ENCODE measurements at places on chromosomes 3 and 15. TPM values are rescaled to one million over a fixed set of nuclear protein-coding genes. Genes with fewer than 3 reads are reported as not detected.

DNA sequence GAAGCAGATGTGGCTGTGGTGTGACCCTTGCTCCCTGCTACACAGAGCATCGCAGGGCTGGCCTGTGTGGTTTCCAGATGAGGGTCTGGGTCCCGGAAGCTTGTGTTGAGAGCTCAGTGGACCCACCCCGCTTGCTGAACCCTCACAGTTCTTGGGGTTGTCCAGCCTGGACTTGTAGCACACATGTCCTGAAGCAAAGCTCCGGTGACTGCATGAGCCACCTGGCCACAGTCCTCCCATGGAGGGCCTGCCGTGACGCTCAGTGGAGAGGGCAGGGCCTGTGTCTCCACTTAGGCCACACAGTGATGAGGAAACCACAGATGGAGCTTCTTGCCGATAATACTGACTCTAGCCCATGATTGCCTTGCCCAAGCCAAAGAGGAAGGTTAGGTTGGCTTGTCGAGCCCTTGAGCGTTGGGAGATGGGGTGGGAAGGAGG lies 62.6 kb downstream of the RGMA start:
- DNase-seq: no peak

Gene EFCAB12
- total RNA-seq: 1.3 TPM

DNA sequence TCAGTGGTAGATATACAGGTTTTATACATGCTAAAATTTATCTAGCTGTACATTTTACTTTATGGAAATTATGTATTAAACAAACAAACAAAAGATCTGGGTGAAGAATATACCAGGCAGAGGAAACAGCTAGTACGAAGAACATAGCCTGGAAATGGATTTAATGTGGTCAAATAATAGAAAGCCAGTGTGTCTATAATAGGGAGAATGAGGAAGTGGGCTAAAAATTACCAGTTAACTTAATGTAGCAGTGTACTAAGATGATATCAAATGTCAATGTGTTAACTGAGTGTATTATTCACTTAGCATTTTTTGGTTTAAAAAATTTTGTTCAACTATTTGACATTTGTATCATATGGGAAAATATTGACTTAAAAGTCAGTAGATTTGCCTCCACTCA lies 22.8 kb upstream of the SLC15A2 start:
- no peak for DNase-seq

GRCh38 chr3:110667216-110667615 lies 404.4 kb upstream of the NECTIN3 start:
- DNase-seq: no peak

Gene CSPG4
- total RNA-seq: 17.0 TPM

DNA sequence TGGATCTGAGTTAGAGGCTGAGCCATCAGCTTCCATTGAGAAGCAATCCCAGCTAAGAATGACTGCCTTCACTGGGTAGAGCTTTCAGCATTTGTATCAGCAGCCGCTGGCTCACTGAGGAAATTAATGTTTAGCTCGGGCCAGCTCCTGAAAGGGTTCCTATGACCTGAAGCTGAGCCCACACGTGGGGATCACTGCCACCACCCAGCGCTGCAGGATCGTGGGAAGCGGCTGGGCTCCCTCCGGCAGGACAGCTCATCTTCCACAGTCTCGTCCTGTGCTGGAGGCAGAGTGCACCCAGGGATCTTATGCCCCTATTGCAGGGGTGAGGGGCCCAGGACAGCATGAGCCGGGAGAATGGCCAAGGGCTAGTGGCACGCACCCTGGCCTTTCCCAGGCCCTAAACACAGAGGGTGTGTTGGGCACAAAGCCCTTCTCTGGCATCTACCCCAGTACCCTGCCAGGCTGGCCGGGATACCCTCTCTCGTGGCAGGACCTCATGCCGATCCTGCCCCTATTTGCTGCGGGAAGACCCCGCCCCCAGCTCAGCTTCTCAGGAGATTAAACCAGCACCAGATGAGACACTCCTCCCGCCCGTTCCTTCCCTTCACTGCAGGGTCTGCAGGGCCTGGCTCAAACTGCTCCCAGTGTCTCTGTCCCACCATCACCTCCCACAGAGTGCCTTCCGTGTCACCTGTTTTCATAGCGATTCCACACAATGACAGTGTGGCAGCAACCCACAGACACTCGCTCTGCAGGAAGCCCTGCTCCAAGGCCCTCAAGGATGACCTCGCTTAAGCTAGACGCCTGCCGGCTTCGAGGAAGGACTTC lies 28.5 kb downstream of the KLHL25 start:
- DNase-seq: no peak

GRCh38 chr3:84586427-84586826 lies 372.4 kb upstream of the CADM2 start:
- DNase-seq: no peak

- DNase-seq: no peak
These were observed 48.8 kb upstream of the VGLL4 start for GRCh38 chr3:11692532-11692813.

- no peak for DNase-seq
These were observed 19.7 kb upstream of the CLN6 start for GRCh38 chr15:68249058-68249713.

Gene SLC28A1
- total RNA-seq: not detected

GRCh38 chr15:83571820-83572707 lies 81.9 kb upstream of the ADAMTSL3 start:
- no peak for DNase-seq

DNA sequence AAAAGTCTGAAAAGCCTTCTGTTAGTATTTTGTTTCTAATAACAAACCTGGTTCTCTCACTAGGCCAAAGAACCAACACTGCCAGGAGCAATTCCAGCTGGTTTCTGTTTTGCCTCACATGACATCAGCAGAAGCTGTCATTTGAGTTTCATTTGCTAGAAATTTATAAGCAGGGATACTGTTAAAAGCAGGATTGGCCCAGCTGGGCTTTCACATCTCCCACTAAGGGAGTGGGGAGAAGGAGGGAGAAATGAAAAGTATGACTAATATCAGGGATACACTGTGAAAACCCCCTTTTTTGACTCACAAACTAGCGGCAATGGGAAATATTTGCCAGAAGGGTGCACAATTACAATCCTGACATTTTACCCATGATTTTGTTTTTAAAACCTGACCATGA lies 5.3 kb downstream of the CCDC80 start:
- no peak for DNase-seq

GRCh38 chr3:24615177-24615576 lies 120.5 kb upstream of the THRB start:
- no peak for DNase-seq

Gene ATP8B4
- 7.9 TPM for total RNA-seq

Gene EOMES
- total RNA-seq: 0.48 TPM

Gene LRTM1
- not detected for total RNA-seq

GRCh38 chr15:89593018-89593417 lies 17.7 kb downstream of the TICRR start:
- DNase-seq: no peak

DNA sequence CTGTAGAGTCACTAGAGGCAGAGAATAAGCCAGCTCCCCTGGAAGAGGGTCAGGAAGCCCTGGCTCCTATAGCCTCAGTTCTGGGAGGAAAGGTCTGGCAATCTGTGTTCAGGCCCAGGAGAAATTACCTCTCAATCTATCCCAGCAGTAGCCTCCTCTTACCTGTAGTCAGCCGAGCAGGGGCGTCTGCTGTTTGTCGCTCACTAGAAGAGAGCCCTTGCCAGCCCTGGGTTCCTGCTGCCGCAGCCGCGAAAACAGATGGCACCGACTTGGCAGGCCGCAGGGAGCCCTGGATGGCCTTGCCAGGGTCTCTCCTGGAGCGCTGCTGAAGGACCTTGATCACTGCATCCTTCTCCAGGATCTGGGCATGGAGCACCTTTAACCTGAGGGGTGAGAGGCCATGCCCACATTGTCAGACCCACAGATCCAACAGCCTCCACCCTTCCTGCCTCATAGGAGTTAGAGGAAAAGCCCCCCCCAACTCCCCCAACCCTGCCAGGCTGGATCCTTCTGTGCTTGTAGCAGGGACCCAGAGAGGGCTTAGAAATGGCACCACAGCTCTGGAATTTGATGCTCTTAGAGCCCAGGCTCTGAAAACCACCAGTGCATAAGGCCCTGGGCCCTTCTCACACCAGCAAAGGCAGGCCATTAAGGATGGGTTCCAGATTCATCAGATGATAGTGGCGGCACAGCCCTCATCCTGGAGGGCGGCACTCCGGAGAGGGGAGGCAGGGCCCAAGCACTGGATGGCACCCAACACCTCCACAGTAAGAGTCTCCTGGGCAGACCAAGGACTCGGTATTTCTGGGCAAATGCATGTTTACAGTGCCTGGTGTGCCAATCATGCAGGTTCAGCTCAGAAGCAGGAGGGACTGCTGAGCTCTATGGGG lies 14.9 kb downstream of the AMOTL2 start:
- no peak for DNase-seq

GRCh38 chr15:67781907-67782690 lies 43.2 kb upstream of the SKOR1 start:
- DNase-seq: no peak

DNA sequence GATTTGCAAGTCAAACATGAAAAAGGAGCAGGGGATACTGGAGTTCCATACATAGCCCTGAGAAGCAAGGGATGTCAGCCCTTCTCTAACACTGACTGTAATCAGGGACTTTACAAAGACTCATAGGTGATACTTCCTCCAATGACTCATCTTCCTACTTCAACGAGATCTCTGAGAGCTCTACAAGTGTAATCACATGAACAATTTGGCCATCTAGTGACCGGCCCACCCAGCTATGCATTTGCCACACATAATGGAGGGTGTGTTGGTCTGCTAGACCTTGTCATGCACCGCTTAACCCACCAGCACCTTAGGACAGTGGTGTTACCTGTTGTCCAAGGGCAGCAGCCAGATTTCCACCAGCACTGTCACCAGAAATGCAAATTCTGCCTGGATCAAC lies 75.3 kb downstream of the NCEH1 start:
- no peak for DNase-seq

GRCh38 chr3:103949693-103950092 lies 1417.0 kb upstream of the ALCAM start:
- DNase-seq: no peak

DNA sequence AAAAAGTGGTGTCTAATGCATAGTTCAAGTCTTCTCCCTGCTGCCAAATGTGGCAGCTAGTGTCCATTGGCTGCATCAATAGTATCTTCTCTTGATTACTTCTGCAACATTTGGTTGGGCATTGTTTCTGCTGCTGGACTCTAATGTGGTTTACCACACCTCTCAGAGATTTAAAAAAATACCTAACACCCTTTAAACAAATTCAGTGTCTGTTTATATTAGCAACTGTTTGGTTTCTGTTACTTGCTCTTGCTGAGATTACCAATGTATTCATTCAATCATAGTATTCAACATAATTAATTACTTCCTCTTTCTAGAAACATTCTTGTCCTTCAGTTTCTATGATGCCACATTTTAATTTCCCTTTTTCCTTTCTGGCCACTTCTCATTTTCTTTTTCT lies 20.3 kb upstream of the NECTIN3 start:
- no peak for DNase-seq

Gene GOLGA8R
- total RNA-seq: 4.5 TPM

- DNase-seq: no peak
These were observed 222.1 kb upstream of the POU1F1 start for GRCh38 chr3:87498358-87499080.

- DNase-seq: no peak
These were observed 5.7 kb downstream of the NTRK3 start for GRCh38 chr15:88250826-88251225.

GRCh38 chr3:28853830-28854229 lies 427.0 kb upstream of the RBMS3 start:
- DNase-seq: no peak

GRCh38 chr15:30073915-30074314 lies 8.8 kb upstream of the GOLGA8J start:
- no peak for DNase-seq
